ENCODE measurements at places on chromosomes 11 and 22. TPM values are rescaled to one million over a fixed set of nuclear protein-coding genes. Genes with fewer than 3 reads are reported as not detected.
A peak's percentile ranks its signal among the peaks of the same experiment; 100 is the strongest.

DNA sequence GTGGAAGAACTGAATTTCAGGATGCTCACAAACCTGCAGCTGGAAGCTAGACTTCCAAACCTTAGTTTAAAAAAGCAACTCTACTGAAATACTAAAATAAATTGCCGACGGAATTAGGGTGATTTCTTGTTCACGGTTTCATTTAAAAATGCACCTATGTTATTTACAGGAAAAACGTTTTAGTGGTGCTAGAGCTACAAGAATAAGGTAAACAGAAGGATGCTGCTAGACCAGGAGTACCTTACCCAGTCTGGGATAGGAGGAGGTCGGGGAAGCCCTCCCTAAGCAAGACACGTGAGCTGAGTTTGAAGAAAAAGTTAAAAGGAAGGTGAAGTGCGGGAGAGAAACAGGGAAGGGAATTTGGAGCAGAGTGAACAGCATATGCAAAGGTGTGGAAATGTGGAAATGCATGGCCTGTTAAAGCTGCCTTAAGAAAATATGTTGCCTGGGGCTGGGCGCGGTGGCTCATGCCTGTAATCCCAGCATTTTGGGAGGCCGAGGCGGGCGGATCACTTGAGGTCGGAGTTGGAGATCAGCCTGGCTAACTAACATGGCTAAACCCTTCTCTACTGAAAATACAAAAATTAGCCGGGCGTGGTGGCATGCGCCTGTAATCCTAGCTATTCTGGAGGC, 1.4 kb upstream of the FTH1 start:
- peak overlapping the region; percentile 24 for H3K27ac ChIP-seq
- H3K4me3 ChIP-seq = peak overlapping the region; percentile 92
- H3K4me1 ChIP-seq = peaks cover 67% of the 10 kb centered on the region
- H3K27me3 ChIP-seq = no peaks in the 10 kb centered on the region

GRCh38 chr11:45560913-45561281, 104.5 kb downstream of the CHST1 start:
- no peaks in the 10 kb centered on the region for H3K36me3 ChIP-seq
- no peak for DNase-seq
- H3K4me3 ChIP-seq = no peak overlapping the region
- no peak overlapping the region for H3K27ac ChIP-seq
- H3K27me3 ChIP-seq = no peaks in the 10 kb centered on the region

- no peaks in the 10 kb centered on the region for H3K36me3 ChIP-seq
- H3K27me3 ChIP-seq = no peaks in the 10 kb centered on the region
- no peak for DNase-seq
- H3K4me3 ChIP-seq = no peak overlapping the region
- H3K4me1 ChIP-seq = peaks cover 5% of the 10 kb centered on the region
Observed at GRCh38 chr11:34169686-34170085, 64.3 kb downstream of the NAT10 start.

GRCh38 chr11:112388496-112388895, 127.8 kb upstream of the PLET1 start:
- H3K36me3 ChIP-seq = no peaks in the 10 kb centered on the region
- no peak overlapping the region for H3K4me3 ChIP-seq
- no peak overlapping the region for H3K27ac ChIP-seq
- peaks cover 4% of the 10 kb centered on the region for H3K27me3 ChIP-seq
- no peaks in the 10 kb centered on the region for H3K4me1 ChIP-seq

GRCh38 chr22:38072322-38073149, 11.4 kb downstream of the SLC16A8 start:
- no peak overlapping the region for H3K27ac ChIP-seq
- no peak for DNase-seq
- no peaks in the 10 kb centered on the region for H3K4me1 ChIP-seq
- H3K36me3 ChIP-seq = no peaks in the 10 kb centered on the region
- H3K27me3 ChIP-seq = no peaks in the 10 kb centered on the region

GRCh38 chr11:112513417-112513816, 252.8 kb upstream of the PLET1 start:
- H3K27ac ChIP-seq = no peak overlapping the region
- H3K27me3 ChIP-seq = peaks cover 4% of the 10 kb centered on the region
- no peaks in the 10 kb centered on the region for H3K36me3 ChIP-seq
- DNase-seq = no peak
- peaks cover 5% of the 10 kb centered on the region for H3K4me1 ChIP-seq

The OR52I1 gene
- not detected for total RNA-seq

All from activated CD4-positive, alpha-beta memory T cell treated with anti-CD3 and anti-CD28 coated beads, Interleukin-2, amount 10 ng/mL, durations not matched to agents 7 days and 5 days (primary cell).